Left ventricle myocardium inferior (tissue), 1 donor: ENCODE measurements at places on chromosomes 5 and 9. TPM values are rescaled to one million over a fixed set of nuclear protein-coding genes. Genes with fewer than 3 reads are reported as not detected.
A peak's percentile ranks its signal among the peaks of the same experiment; 100 is the strongest.

DNA sequence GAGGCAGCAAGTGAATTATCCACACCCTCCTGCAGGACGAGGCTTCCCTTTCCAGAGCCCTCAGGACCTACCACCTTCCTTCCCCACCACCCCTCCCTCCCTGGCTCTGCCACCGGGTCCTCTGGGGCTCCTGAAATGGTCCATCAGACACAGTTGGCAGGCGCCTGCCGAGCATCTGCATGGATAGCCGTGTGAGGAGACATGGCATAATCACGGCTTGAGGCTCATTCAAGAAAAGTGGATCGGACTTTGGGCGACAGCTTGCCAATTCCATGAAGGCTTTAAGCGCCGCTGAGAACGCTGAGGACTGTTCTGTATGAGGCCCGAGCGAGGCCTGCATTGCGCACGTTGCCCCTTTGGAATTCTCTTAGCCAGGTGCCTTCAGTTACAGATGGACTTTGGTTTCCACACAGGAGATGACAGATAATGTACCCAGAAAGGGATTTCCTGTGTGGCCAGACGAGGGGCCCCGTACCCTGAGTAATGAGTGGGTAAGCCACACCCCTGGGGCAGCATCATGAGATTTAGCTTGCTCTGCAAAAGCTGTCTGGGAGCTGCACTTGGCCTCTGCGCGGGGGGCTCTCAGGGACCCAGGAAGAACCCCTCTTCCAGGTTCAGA lies 179.8 kb downstream of the OLFM1 start:
- no peak overlapping the region for H3K4me3 ChIP-seq
- no peak overlapping the region for H3K27ac ChIP-seq
- H3K4me1 ChIP-seq, result no peaks in the 10 kb centered on the region
- DNase-seq, result no peak

GRCh38 chr5:104178829-104179456 lies 616.4 kb upstream of the NUDT12 start:
- no peaks in the 10 kb centered on the region for H3K4me1 ChIP-seq
- H3K36me3 ChIP-seq, result no peaks in the 10 kb centered on the region
- no peaks in the 10 kb centered on the region for H3K27me3 ChIP-seq
- H3K4me3 ChIP-seq, result no peak overlapping the region

- no peaks in the 10 kb centered on the region for H3K36me3 ChIP-seq
- no peaks in the 10 kb centered on the region for H3K27me3 ChIP-seq
- H3K27ac ChIP-seq, result peak overlapping the region; percentile 42
These were observed 18.7 kb downstream of the LCP2 start for GRCh38 chr5:170278611-170279458.

GRCh38 chr9:90950600-90950999 lies 149.0 kb downstream of the SYK start:
- peaks cover 20% of the 10 kb centered on the region for H3K27me3 ChIP-seq
- no peaks in the 10 kb centered on the region for H3K4me1 ChIP-seq
- H3K27ac ChIP-seq, result no peak overlapping the region
- H3K36me3 ChIP-seq, result no peaks in the 10 kb centered on the region
- DNase-seq, result no peak

- DNase-seq, result no peak
- no peak overlapping the region for H3K27ac ChIP-seq
- peaks cover 4% of the 10 kb centered on the region for H3K4me1 ChIP-seq
- peaks cover 38% of the 10 kb centered on the region for H3K36me3 ChIP-seq
- H3K27me3 ChIP-seq, result no peaks in the 10 kb centered on the region
- H3K4me3 ChIP-seq, result peak overlapping the region; percentile 38
These were observed 61.8 kb downstream of the CYFIP2 start for GRCh38 chr5:157327771-157328170.

DNA sequence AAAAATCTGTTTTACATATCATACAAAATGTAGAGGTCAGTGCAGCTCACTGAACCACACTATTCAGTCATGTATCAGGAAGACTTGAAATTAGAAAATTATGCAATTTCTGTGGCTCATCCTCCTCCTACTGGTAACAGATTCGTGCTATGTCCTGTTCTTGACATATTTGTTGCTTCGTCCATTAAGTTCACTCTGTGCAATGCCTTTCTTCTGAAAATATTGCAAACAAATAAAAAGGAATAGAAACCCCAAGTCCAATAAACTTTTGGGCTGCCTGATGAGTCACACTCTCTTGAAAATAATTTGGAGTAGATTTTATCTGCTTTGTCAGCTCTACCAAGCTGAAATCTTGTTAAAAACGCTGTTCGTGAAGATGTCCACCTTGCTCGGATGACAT lies 391.2 kb downstream of the RAB3C start:
- no peak overlapping the region for H3K4me3 ChIP-seq
- H3K27ac ChIP-seq, result no peak overlapping the region
- no peak for DNase-seq
- peaks cover 46% of the 10 kb centered on the region for H3K36me3 ChIP-seq
- H3K4me1 ChIP-seq, result peaks cover 9% of the 10 kb centered on the region

DNA sequence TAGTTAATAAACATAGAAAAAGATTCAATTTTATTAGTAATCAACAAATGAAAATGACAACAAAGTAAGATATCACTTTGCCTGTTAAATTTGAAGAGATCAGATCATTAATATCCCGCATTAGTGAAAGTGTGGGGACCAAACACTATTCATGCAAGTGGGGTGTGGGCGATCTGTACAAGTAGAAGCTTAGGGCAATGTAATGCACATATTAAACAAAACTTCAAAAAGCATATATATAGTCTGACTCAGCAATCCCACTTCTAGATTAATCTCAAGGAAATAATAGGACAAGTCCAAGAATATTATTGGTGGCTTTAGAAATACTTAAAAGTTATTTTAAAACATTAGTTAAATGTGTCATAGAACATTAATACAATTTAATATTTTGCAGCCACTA lies 188.5 kb downstream of the LRRC70 start:
- H3K27ac ChIP-seq, result no peak overlapping the region
- no peaks in the 10 kb centered on the region for H3K4me1 ChIP-seq
- no peaks in the 10 kb centered on the region for H3K36me3 ChIP-seq
- no peak overlapping the region for H3K4me3 ChIP-seq
- DNase-seq, result no peak

DNA sequence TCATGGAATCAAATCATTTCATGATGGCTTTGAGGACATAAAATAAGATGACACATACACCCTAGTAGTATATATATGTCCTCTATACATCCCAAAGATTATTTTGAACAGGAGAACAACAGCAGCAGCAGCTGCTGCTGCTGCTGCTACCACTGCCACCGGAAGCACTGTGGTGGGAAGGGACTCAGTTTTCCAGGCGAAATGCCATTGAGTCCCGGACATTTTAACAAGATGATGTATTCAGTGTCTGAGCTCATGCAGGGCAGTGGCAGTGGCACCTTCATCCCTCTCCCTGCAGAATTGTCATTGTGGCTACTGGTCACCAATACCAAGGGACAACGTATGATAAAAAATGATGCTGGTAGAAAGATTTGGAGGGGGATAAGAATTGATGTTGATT lies 151.3 kb downstream of the CHSY3 start:
- H3K4me3 ChIP-seq, result no peak overlapping the region
- no peaks in the 10 kb centered on the region for H3K4me1 ChIP-seq
- H3K27ac ChIP-seq, result no peak overlapping the region
- H3K36me3 ChIP-seq, result no peaks in the 10 kb centered on the region

GRCh38 chr9:127873223-127873691 lies 4.2 kb downstream of the AK1 start:
- peak overlapping the region; percentile 93 for H3K27ac ChIP-seq
- no peak for DNase-seq
- no peaks in the 10 kb centered on the region for H3K27me3 ChIP-seq
- H3K4me3 ChIP-seq, result peak overlapping the region; percentile 77
- H3K4me1 ChIP-seq, result peaks cover 87% of the 10 kb centered on the region

- peak overlapping the region; percentile 92 for H3K27ac ChIP-seq
- H3K4me3 ChIP-seq, result no peak overlapping the region
- peaks cover 82% of the 10 kb centered on the region for H3K4me1 ChIP-seq
- peaks cover 14% of the 10 kb centered on the region for H3K36me3 ChIP-seq
These were observed 28.5 kb downstream of the HRH2 start for GRCh38 chr5:175686396-175686795.

DNA sequence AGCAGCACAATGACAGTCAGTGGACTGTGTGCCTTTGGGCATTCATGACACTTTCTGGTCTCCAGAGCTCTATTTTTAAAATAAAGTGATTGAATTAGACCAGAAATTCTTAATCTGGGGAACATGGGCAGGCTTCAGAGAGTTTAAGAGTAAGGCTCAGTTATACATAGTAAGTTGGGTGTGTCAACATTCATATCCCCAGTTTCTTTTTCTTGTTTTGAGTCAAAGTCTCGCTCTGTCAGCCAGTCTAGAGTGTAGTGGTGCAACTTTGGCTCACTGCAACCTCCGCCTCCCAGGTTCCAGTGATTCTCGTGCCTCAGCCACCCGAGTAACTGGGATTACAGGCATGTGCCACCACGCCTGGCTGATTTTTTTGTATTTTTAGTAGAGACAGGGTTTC lies 13.7 kb upstream of the KIF4B start:
- H3K27me3 ChIP-seq, result no peaks in the 10 kb centered on the region
- no peak overlapping the region for H3K4me3 ChIP-seq
- no peaks in the 10 kb centered on the region for H3K4me1 ChIP-seq
- H3K27ac ChIP-seq, result no peak overlapping the region
- no peak for DNase-seq
- H3K36me3 ChIP-seq, result no peaks in the 10 kb centered on the region

DNA sequence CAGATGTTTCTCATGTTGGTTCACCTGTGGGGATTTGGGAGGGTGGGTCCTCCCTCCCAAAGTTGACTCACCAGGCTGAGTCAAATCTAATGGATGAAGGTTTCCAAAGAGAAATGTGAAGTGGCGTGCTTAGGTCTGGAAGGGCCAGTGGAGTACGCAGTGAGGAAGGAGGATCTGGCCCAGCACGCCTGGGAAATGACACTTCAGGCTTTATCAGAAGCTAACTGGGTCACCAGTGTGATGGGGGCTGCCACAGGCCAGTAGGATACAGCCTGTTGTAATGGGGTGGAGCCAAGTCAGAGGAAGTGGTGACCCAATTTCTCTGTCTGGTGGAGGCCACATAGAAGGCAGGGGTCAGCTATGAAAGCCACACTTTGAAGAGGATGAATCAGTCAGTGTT lies 18.0 kb downstream of the POLR1E start:
- H3K4me3 ChIP-seq, result no peak overlapping the region
- H3K4me1 ChIP-seq, result no peaks in the 10 kb centered on the region
- H3K36me3 ChIP-seq, result peaks cover 67% of the 10 kb centered on the region
- H3K27ac ChIP-seq, result no peak overlapping the region

DNA sequence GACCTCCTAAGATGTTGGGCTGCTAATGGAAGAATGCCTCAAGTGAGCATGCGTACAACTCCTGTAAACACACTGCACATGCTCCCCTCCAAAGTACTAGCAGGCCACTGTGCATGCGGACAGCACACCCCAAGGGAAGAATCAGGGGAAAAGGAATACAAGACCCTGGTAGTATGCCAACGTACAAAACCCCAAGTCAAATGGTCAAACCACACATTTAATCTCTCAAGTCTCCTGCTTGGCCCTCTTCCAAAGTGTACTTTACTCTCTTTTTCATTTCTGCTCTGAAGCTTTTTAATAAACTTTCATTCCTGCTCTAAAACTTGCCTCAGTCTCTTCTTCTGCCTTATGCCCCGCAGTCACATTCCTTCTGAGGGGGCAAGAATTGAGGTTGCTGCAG lies 466.4 kb downstream of the DMRTA1 start:
- H3K27me3 ChIP-seq, result no peaks in the 10 kb centered on the region
- H3K4me3 ChIP-seq, result no peak overlapping the region
- H3K36me3 ChIP-seq, result no peaks in the 10 kb centered on the region
- no peak for DNase-seq

- no peak for DNase-seq
- H3K27me3 ChIP-seq, result no peaks in the 10 kb centered on the region
- no peak overlapping the region for H3K27ac ChIP-seq
These were observed 62.0 kb upstream of the MEF2C start for GRCh38 chr5:88944751-88945531.

DNA sequence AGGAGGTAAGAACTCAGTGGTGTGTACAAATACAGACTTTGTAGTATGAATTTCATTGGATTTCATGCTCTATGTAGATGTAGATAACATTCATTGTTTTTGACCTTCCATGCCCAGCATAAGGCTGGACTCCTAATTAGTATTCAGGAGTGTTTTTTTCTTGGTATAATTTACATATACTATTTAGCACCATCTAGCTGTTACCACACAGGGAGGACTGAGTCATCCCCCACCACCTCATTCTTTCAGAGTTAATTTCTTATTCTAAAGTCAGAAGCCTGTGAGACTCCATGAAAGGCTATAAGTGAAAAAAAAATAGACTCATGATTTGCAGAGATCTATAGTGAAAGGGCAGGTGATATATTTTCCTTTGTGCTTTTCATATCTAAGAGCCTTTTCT lies 555.0 kb downstream of the PRR16 start:
- H3K27ac ChIP-seq, result no peak overlapping the region
- no peak overlapping the region for H3K4me3 ChIP-seq
- H3K27me3 ChIP-seq, result peaks cover 7% of the 10 kb centered on the region
- H3K4me1 ChIP-seq, result no peaks in the 10 kb centered on the region

DNA sequence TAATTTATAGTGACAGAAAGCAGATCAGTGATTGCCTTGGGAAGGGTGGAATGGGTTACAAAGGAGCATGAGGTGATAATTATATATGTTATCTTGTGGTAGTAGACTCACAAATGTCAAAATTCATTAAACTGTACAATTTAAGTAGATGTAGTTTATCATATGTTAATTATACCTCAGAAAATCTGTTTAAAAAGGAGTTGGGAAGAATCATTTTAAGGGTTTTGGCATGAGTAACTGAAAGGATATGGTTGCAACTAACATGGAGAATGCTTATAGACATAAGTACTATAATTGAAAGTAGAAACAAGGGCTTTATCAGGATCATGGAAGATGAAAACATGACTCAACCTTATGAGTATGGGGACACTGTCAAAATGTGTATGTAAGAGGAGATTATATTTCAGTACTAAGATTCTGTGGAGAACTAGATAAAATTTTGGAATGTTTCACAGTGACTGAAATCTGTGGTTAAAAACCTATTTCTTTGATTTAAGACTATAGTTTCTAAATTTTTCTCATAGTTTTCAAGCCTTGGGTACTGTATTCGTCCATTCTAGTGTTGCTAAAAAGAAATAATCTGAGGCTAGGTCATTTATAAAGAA lies 73.3 kb downstream of the FCHO2 start:
- no peaks in the 10 kb centered on the region for H3K27me3 ChIP-seq
- peaks cover 6% of the 10 kb centered on the region for H3K4me1 ChIP-seq

ZNF484 gene
- total RNA-seq, result 4.9 TPM

FAM120A gene
- 104 TPM for total RNA-seq

SLC6A18 gene
- total RNA-seq, result not detected

PCDHA9 gene
- not detected for total RNA-seq

PRELID1 gene
- total RNA-seq, result 40.0 TPM

RABL6 gene
- 64.1 TPM for total RNA-seq
